ENCODE measurements at places on chromosomes 13 and 19. TPM values are rescaled to one million over a fixed set of nuclear protein-coding genes. Genes with fewer than 3 reads are reported as not detected.

DNA sequence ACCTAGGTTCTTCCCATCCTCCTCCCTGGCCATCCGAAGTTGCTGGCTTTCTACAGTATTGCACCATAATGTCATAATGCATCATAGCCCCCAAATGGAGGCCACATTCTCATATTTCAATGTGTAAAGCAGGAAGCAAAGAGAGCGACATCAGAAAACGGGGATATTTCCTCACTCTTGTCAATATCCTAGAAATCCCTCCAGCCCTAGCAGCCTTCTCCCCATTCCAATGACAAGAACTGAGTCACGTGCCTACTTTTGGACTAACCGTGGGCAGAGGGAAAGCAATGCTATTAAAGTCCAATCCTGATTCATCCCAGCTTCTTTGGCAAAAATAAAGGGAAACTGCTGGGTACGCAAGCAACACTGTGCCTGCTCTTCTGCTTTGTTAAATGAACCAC, 4.3 kb upstream of the RAP2A start:
- no peak for DNase-seq

GRCh38 chr13:48625413-48626076, 28.2 kb upstream of the CYSLTR2 start:
- DNase-seq, result no peak

DNA sequence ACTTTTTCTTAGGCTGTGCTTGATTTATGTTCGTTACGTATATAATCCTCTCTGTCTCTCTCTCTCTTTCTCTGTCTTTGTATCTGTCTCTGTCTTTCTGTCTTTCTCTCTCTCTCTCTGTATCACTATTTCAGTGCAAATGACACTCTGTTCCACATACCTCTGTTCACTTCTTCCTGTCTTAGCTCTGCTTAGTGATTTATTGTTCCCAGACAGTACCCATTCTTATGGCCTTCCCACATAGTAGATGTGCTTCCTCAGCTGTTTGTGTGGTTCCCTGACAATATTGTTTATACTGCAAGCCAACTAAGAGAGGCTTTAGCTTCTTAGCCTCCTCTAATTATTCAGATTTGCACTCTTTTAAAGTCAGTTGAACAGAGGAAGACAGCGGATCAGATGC, 1244.2 kb downstream of the DIAPH3 start:
- DNase-seq, result no peak

GRCh38 chr13:101451641-101452040, 834 bp upstream of the ITGBL1 start:
- no peak for DNase-seq

DNA sequence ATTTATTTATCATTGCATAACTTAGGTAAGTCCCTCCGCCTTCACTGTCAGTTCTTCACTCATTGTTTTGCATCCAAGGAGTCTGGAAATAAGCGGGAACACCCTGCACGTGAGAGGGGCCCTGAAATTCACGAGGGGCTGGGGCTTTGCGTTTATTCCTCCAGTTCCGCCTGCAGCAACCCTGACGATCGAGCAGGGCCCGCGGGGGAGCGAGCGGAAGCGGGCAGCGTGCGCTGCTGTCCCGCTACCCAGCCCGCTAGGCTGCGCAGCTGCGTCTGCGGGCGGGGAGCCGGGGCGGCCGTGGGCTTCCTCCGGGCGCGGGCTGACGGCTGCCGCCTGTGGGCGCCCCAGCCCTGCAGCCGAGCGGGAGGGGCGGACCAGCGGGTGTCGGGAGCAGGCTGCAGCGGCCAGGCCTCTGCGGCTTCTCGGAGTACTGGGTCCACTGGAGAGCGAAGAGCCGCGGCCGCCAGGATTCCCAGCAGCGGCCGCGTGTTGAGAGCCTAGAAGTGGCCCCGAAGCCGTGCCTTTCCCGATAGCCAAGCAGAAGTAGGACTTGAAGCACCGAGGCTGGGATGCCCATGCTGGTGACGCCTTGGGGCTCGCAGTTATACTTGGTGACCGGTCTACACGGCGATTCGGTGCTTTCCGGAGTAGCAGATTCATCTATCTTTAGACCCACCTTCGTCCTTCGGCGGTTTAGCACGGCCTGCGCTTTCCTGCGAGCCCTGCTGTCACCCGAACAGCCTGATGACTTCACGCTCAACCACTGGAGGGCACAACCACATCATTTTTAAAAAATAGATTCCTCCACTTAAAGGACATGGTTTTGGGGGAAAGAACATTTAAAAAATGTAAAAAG, 32.9 kb upstream of the SACS start:
- peak; percentile 62 for DNase-seq

- DNase-seq, result peak; percentile 41
Measured at GRCh38 chr19:13841086-13841961, 35.6 kb upstream of the NANOS3 start.

DNA sequence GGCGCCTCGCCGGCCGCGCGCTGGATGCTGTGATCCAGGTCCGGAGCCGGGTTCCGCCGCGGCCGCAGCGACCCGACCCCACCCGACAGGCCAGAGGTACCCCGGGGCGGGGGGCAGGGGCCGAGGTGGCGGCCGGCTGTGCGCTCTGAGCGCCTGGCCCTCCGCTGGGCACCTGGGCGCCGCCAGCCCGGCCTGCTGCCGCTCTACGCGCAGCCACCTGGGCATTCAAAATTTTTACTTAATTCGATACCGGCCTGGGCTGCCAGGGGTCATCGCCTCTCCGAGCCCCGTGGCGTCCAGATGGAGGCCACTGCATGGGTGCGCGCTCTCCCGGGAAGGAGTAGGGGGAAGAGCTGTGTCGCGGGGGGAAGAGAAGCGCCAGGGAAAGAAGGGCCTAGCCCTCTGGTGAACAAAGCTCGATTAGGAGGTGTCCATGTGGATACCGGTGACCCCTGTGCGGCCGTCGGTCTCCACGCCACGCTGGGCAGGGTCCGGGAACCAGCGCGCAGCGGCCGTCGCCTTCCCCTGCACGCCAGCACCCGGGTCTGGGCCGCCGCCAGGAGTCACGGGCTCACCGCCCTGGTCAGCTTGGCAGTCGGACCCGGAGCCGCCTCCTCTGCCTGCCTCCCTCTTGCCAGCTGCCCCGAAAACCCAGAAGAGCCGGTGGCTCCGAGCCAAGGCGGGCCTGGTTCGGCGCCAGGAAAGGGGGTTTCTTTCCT, 666 bp downstream of the BIVM start:
- DNase-seq, result no peak

DNA sequence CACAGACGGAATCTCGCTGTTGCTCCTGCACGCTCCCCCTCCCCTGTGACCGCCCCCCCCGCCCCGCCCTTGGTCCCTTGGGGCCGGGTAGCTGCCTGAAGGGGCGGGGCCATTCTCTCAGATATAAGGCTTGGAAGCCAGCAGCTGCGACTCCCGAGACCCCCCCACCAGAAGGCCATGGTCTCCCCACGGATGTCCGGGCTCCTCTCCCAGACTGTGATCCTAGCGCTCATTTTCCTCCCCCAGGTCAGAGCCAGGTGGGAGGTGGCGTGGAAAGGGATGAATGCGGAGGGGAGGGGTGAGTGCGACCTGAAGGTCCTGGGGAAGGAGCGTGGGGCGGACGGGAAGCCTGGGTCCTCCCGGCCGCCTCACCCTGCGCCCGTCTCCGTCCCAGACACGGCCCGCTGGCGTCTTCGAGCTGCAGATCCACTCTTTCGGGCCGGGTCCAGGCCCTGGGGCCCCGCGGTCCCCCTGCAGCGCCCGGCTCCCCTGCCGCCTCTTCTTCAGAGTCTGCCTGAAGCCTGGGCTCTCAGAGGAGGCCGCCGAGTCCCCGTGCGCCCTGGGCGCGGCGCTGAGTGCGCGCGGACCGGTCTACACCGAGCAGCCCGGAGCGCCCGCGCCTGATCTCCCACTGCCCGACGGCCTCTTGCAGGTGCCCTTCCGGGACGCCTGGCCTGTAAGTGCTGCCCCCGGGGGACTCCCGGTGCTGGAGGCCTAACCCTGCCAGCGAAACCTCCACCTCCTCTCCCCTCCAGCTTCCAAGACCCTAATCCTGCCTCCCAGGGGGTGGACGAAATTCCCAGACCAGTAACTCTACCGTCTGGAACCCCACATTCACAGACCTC, at the start of gene DLL3:
TSS of gene DLL3 (plus strand) at position 150 of the 845 bp plus-strand sequence. CDS start at position 178, 28 bp downstream.
- DNase-seq, result peak; percentile 38

Gene EBI3
- total RNA-seq, result 6.7 TPM

Gene SMAD9
- total RNA-seq, result 0.54 TPM

Gene GZMM
- 42.0 TPM for total RNA-seq

Gene GRIN2D
- 0.29 TPM for total RNA-seq

Gene SLITRK5
- total RNA-seq, result not detected

Measured in activated naive CD8-positive, alpha-beta T cell treated with anti-CD3 and anti-CD28 coated beads for 36 hours (primary cell).